ENCODE measurements at places on chromosomes 4 and X.

- DNase-seq, result no peak
Measured at GRCh38 chr4:113009461-113009860, 40.0 kb upstream of the ANK2 start.

DNA sequence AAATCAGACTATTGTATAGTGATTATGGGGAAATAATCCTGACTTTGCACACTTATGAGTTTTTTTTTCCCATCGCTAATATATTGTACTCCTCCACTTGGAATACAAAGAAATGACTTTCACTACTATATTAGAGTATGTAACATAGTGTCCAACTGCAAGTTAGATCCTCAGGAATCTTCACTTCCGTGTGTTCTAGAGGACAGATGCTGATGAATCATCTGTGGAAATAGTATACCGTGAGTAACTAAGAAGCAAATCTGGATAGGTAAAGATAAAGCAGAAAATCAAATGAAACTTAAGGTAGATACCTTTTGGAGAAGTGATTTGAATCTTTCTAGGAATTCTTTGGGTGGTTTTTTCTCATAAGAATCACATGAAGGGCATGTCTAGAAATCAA is 8.3 kb downstream of the IL21 start:
- no peak for DNase-seq

DNA sequence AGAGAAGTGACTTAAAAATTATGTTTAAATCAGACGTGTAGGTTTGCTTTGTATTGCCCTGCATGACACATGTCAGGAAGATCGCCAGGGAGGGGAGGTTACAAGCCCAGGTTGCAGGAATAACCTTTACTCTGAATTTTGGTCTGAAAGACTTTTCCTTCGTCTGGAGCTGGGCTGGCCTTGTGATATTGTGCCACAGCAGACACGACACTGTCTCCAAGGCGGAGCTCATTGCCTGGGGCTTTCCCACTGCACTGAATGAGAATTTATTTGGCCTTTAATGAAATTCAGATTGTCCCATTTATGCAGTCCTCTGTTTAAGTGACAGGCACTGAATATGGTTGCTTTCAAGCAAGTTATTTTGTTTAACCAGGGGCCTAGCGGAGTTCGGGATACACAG is 45.1 kb downstream of the RHOH start:
- no peak for DNase-seq

DNA sequence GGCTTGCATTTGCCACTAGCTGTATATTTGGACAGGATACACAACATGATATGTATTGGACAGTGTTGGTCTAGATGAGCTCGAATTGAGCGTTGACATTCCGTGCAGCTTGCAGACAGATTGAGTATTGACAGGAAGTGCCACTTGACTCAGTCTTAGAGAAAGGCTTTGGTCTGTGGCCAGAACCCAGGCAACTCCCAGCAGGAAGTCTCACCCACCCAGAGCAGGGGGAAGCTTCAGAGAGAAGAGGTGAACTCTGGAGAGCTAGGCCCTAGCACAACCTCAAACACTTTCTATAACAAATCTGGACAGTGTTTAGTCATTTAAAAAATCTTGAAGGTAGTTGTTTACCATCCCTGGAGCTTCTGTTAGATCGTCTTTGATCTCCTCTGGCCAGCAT is 280.5 kb downstream of the FBXW7 start:
- no peak for DNase-seq

- DNase-seq, result no peak
Measured at GRCh38 chr4:181502611-181503010, 740.6 kb upstream of the TENM3 start.

DNA sequence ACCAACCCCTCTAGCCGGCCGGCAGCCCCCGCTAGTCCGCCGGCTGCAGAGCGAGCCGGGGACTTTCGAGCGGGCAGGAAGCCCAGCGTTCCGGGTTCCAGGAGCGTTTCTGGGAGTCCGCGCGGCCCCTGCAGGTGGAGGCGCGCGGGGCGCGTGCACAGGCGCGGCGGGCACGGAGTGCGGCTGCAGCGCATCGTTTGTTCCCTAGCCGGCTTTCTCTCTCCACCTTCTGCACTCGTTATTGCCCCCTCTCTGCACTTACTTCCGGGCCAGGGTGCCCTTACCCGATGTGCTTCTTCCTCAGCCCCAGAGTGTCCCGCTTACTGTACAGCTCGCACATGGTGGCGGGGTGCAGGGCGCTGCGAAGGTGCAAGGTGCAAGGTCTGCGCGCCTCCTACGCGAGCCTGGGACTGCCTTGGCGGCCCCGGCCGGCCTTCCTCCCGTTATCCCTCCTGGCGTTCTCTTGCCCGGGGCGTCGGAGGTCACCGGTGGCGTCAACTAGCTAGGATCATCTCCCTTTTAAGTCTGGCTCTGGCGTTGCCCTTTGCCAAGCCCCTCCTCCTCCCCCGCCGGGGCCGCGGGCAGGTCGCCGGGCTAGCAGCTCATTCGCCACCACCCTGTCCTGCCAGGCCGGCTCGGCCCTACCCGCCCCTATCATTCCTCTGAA is at the start of gene ETNPPL:
TSS of gene ETNPPL (minus strand) at position 495 of the 667 bp plus-strand sequence. CDS start at position 340, 155 bp downstream.
- DNase-seq, result no peak

- no peak for DNase-seq
Measured at GRCh38 chr4:41670982-41671381, 77.5 kb downstream of the PHOX2B start.

DNA sequence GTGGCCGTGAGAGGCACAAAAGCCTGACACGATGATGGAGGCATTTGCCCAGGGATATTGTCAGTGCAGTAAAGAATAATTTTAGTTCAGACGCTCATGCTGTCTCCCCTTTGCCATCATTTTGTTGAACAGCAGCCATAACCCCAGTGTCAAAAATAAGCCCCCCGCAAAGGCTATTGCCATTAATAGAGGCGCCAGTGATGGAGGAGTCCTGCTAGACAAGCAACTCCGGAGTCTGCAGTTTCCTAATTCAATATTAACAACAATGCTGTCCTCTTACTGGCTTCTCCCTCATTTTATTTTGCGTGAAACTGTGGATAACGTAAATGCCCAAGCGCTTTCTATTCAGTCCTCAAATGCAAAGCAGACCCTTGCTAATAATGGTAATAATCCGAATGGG is 603 bp upstream of the SMS start:
- no peak for DNase-seq

GRCh38 chr4:1500966-1501753 is 94.9 kb upstream of the NKX1-1 start:
- DNase-seq, result no peak

- no peak for DNase-seq
Measured at GRCh38 chr4:98685225-98686042, 27.0 kb upstream of the TSPAN5 start.

DNA sequence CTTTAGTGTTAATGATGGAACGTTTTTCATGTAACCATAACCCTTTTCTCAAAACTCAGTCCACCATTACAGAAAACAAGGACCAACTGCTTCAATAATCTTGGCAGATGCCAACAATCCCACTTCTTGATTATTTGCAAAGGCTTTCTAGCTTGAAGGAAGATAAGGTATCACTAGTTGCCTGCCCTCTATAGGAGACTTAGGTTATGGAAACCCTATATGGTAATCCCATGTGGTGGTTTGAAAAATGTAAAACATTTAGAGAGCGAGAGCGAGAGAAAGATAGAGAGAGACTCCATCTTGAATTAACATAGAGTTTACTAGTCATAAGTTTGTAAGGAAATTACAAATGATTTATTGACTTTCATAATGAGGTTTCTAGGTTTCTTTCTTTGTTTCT is 1627.5 kb upstream of the TENM3 start:
- no peak for DNase-seq

DNA sequence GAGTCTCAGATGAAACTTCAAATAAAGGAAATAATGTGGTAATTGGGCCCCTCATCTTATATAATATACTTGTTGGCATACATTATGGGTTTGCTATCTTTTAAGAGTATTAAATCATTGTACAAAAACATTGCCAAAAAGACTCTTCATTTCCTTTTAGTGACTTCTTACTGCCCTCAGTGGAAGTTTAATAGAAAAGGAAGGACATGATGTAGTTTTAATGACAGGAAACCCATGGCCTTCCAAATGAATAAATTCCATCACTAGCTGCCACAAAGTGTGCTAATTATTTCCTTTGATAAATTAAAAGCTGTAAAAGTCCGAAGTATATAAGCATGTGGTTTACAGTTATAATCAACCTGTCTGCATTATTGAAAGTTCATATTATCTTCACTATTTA is 350.9 kb upstream of the HAND2 start:
- no peak for DNase-seq

All from NK-92 treated with Interleukin-12 subunit alpha and Interleukin-12 subunit beta, amount 100 ng/mL, for 24 hours (cell line).